ENCODE measurements at places on chromosomes 6 and 20. TPM values are rescaled to one million over a fixed set of nuclear protein-coding genes. Genes with fewer than 3 reads are reported as not detected.

The LBP gene
- total RNA-seq, result not detected

The ZSCAN23 gene
- total RNA-seq, result 12.0 TPM

The BEND6 gene
- total RNA-seq, result 34.8 TPM

The SLC12A5 gene
- total RNA-seq, result not detected

The LZTS3 gene
- total RNA-seq, result 3.6 TPM

The CALHM4 gene
- not detected for total RNA-seq

The MEI4 gene
- not detected for total RNA-seq

The ZFP64 gene
- 21.9 TPM for total RNA-seq

The SRC gene
- 19.1 TPM for total RNA-seq

The LPIN3 gene
- total RNA-seq, result 3.4 TPM

The DYNLT2 gene
- 2.0 TPM for total RNA-seq

The VSTM2L gene
- total RNA-seq, result 1.4 TPM

The PDCD2 gene
- 104 TPM for total RNA-seq

The NT5DC1 gene
- total RNA-seq, result 7.2 TPM

The LRRC73 gene
- 0.63 TPM for total RNA-seq

The SPATS1 gene
- total RNA-seq, result not detected

The IMPG1 gene
- total RNA-seq, result not detected

The KIAA0408 gene
- total RNA-seq, result 12.8 TPM

The CGAS gene
- 5.4 TPM for total RNA-seq

The ADGRF5 gene
- total RNA-seq, result 15.9 TPM

The HLA-DRB5 gene
- not detected for total RNA-seq

The PREX1 gene
- 3.5 TPM for total RNA-seq

The ADAM33 gene
- total RNA-seq, result 145 TPM

The SYNDIG1 gene
- 1.6 TPM for total RNA-seq

The TRMT6 gene
- total RNA-seq, result 4.1 TPM

The HLA-DQB1 gene
- total RNA-seq, result not detected

The MDFI gene
- not detected for total RNA-seq

The C6orf15 gene
- total RNA-seq, result not detected

The PTCRA gene
- not detected for total RNA-seq

The PPP1R14C gene
- total RNA-seq, result 2.1 TPM

The EEF1A2 gene
- not detected for total RNA-seq

The CRISP2 gene
- total RNA-seq, result not detected

The TMEM200A gene
- 61.5 TPM for total RNA-seq

The FARS2 gene
- total RNA-seq, result 25.5 TPM

The NKX2-2 gene
- total RNA-seq, result not detected

The TMEM170B gene
- 1.4 TPM for total RNA-seq

The ULBP3 gene
- 0.41 TPM for total RNA-seq

Data from fibroblast of the aortic adventitia (primary cell).